ENCODE measurements at places on chromosomes 2 and 18.

- DNase-seq = no peak
Measured at GRCh38 chr2:130241041-130241707, 42.9 kb upstream of the TUBA3E start.

DNA sequence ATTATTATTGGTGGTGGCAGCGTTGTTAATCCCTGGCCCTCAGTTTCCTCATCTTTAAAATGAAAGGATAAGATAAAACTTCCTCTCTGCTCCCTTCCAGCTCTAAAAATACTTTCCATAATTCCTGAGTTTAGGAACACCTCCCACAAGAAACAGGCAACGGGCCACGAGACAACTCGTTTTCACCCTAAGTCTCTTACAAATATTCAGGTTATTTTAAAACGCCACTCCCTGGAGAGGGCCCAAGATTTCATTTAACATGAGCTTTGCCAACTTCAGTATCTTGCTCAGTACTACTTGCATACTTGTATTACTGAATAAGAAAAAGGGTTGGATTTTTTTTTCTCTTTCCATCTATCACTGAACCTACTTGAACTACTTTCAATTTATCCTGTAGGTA, 611.1 kb upstream of the FANCL start:
- no peak for DNase-seq

- no peak for DNase-seq
Measured at GRCh38 chr2:33617401-33617800, 18.3 kb upstream of the FAM98A start.

DNA sequence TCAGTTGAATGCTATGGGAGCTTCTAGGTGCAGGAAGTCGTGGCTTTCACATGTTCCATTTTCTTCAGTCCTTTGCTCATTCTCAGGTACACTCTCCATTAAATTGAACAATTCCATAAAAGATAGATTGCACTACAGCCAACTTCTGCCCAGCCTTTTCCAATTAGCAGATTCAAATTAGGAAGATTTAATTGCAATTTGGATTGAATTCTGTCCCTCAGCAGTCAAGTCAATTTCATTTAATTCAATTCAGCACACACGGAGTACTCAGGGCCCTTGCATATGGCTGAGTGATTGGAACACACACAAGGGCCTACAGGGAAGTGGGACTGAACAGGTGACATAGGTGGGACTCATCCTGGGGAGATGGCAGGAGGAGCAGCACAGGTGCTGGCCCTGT, 220.4 kb downstream of the LOXHD1 start:
- no peak for DNase-seq

DNA sequence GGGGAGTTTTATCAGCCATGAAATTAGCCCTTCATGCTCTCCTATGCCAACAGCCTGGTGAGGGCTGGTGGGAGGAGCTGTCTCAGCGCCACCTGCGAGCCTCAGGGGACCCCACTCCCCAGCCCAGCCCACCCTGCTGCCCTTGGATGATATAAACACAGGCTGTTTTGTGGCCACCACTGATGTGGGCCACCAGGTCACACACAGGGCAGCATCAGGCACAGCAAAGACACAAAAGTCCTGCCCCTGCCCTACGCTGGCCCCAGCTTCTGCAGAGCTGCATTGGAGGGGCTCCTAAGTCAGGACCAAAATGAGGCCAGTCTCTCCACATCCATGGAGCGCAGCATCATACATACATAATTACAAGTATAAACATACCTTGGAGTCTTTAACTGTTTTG, 110.6 kb upstream of the TEX51 start:
- no peak for DNase-seq

- DNase-seq = no peak
Measured at GRCh38 chr18:27996801-27997272, 180.1 kb downstream of the CDH2 start.

GRCh38 chr18:44817831-44818473, 137.3 kb downstream of the SETBP1 start:
- no peak for DNase-seq

GRCh38 chr18:48228301-48228715, 180.9 kb downstream of the ZBTB7C start:
- no peak for DNase-seq

- no peak for DNase-seq
Measured at GRCh38 chr18:78972930-78973331, 6.7 kb upstream of the SALL3 start.

DNA sequence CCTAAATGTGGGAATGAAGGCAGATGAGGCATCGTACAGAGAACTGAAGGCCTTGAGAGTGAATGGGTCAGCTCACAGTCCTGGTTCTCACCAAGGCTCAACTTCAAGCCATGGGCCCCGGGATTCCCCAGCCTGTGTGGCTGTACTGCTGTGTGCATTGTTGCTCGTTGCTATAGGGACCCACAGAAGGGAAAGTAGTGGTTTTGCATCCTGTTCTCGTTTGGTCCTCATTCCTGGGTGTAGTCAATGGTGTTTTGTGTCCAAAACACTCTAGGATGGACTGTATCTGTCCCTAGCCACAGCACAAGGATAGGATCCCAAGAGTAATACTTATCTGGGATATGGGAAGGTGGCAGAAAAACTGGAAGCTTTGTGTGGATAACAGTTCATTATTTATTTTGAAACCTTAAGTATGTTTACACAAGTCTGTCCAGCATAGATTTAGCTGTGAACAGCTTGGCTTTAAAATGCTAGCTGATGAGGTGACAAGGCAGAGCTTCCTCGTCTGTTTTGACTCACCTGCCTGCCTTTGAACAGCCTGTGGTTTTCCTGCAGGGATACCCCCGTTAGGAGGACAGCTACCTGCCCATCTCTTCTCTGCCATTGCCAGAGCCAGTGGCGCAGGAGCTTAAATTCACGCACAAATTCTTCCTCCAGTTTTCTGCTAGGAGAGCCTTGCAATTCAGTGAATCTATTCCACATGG, 85.0 kb downstream of the WDSUB1 start:
- no peak for DNase-seq

Measured in stimulated activated CD4-positive, alpha-beta T cell treated with anti-CD3 and anti-CD28 coated beads, TNF-alpha, amount 100 ng/mL, for 1 hour (primary cell).